ENCODE measurements at places on chromosomes 1 and 21.

- no peak for DNase-seq
Measured at GRCh38 chr1:77627978-77628570, 54.4 kb downstream of the ZZZ3 start.

GRCh38 chr1:24966121-24966723 is 36.1 kb upstream of the RUNX3 start:
- no peak for DNase-seq

GRCh38 chr1:39802496-39803260 is 14.0 kb upstream of the BMP8B start:
- DNase-seq = no peak

DNA sequence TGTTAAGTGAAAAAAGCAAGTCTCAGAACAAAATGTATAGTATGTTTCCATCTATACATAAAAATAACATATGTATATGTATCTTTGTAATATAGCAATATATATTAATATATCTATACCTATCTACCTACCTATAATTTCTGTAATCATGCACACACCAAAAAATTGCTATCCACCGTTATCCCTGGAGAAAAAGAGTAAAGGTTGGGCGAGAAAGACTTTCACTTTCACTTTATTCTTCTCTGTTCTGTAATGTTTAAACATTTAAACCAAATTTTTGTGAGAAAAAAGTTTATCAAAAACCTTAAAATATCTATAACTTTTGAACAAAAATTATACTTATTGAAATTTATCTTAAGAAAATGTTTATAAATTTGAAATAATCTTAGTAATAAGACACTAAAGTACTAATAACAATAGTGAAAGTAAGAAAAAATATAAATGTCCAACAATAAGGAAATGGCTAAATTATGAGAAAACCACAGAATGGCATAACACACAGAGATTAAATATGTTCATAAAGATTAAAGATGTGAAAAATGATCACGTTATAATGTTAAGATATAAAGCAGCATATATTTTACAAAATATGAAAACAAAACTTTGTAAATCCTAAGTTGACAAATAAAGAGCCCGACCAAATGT is 74.0 kb upstream of the LRRC53 start:
- DNase-seq = no peak

GRCh38 chr1:192801451-192801850 is 7.4 kb upstream of the RGS2 start:
- no peak for DNase-seq

- DNase-seq = peak; percentile 74
Measured at GRCh38 chr1:230127105-230128054, 60.3 kb downstream of the GALNT2 start.

DNA sequence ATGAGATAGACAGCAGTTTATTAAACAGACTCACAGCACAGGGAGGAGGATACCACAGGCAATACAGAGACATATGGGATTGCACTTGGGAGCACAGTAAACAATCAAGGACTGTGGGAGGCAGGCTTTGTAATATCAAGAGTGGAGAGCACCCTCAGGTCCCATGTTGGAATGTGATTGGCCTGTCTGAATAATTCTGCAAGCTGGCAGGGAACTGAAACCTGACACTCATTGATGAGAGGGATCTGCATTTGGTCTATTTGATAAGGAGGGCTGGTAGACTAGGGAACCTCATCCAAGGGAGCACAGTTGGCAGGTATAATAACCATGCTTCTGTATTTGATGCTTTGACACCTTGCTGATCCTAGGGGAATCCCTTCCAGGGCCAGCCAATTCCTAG is 69.9 kb upstream of the PRMT6 start:
- DNase-seq = no peak

DNA sequence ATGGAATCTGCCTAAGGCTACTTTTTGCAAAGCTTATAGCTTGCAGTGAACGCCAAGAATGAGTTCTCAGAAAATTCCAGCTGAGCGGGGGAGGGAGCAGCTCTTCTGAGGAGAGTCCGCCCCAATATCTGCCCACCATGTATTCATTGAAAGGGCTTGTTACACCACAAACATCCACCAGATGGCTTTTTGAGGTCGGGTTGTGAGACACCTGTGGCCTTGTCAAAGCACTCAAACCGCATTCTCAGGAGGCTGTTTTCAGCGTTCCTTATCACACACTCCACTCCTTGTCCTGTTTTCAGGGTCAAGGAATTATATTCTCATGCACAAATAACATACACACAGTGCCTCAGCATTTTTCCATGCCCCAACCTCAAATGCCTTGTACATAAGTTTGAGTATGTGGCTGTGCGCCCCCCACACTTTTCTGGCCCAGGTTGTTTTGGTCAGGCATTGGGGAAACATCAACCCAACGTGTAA is 3.9 kb upstream of the C4BPB start:
- peak; percentile 68 for DNase-seq

DNA sequence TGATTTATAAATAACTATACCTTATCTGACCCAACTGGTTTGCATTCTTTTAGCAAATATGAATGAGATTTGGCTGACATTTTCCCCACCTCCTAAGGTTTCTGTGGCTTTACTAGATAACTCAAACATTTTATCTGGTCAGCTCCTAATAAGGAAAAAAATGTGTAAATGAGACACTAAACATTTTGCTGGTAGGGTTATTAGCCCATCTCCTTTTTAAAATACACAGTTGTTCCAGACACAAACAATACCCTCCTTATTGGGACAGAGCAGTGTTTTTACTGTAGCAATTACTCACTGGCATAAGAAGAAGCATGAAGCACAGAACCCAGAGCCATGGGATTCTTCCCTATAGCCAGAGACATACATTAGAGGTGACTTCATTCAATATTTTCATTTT is 53.8 kb upstream of the NUF2 start:
- DNase-seq = no peak

- no peak for DNase-seq
Measured at GRCh38 chr1:16402742-16403141, 34.5 kb downstream of the SPATA21 start.

- DNase-seq = no peak
Measured at GRCh38 chr1:53165408-53165961, 23.0 kb upstream of the SLC1A7 start.

GRCh38 chr1:230123280-230124185 is 56.5 kb downstream of the GALNT2 start:
- DNase-seq = peak; percentile 32

DNA sequence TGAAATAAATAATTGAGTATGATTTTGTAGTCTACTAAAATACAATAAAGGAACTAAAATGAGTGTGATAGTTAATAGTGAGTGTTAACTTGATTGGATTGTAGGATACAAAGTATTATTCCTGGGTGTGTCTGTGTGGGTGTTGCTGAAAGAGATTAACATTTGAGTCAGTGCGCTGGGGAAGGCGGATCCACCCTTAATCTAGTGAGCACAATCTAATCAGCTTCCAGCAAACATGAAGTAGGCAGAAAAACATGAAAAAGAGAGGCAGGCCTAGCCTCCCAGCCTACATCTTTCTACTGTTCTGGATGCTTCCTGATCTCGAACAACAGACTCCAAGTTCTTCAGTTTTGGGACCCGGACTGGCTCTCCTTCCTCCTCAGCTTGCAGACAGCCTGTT is 1716.6 kb downstream of the MRPL39 start:
- no peak for DNase-seq

- DNase-seq = no peak
Measured at GRCh38 chr1:4724695-4725250, 70.4 kb downstream of the AJAP1 start.

DNA sequence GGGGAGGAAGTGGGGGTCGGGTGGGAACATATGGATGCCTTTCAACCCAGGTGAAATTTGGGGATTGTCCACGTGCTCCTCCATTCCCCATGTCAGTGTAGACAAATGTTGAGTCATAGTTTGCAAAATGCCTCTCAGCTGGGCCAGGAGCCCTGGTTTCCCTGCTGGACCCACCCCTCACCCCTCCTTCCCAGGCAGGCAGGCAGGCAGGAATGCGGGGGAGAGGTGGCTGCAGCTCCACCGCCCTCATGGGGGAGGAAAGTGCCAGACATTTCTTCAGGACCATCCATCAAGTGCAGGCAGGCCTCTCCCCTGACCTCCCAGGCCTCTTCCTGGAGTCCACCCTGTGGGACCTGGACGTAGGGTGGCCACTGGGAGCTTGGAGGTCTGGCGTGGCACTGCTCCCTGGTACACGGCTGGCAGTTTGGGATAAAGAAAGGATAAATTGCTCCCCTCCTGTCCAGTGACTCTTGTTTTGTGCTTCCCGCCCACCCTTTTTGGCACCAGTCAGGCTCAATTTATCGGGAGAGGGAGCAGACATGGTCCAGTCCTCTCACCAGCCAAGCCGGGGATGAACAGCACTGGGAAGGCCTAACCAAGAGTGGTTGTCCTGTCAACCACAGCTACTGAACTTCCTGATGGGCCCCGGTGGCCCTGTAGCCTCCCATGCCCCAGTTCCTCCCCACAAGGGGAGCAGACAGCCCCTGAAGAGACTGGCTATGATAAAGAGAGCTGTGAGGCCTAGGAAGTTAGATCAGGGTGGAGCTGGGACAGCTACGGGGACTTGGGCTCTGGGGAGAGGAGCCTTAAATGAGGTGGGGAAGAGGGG is 18.9 kb downstream of the NPR1 start:
- no peak for DNase-seq

DNA sequence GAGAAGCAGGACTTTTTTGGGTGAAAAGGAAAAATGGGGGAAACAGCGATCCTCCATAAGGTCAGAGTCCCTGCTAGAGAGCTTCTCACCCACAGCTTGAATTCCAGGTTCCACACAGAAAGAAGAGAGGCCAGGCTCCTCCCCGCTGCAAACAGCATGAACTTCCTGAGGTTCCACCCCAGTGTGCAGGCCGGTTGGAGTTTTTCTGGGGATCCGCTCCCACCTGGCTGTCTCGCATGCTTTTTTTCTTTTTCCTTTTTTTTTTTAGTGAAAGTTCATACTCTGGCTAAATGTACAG is 595.1 kb upstream of the ZP4 start:
- DNase-seq = no peak

- DNase-seq = peak; percentile 4
Measured at GRCh38 chr1:208654241-208654640, 410.1 kb upstream of the PLXNA2 start.

DNA sequence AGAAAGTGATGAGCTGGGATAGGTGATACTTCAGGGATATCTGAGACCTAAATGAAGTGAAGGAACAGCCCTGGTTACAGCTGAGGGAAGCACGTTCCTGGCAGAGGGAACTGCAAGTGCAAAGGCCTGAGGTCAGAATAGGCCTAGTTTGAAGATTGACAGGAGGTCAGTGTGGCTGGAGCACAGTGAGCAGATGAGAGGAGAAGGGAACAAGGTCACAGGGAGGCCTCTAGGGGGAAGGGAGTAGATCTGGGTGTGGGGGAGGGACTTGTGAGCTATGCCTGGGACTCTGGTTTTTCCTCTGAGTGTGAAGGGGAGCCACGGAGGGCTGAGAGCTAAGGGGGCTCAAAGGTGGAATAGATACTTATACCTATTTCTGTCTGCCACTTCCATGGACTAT is 736.4 kb downstream of the MATN1 start:
- no peak for DNase-seq

DNA sequence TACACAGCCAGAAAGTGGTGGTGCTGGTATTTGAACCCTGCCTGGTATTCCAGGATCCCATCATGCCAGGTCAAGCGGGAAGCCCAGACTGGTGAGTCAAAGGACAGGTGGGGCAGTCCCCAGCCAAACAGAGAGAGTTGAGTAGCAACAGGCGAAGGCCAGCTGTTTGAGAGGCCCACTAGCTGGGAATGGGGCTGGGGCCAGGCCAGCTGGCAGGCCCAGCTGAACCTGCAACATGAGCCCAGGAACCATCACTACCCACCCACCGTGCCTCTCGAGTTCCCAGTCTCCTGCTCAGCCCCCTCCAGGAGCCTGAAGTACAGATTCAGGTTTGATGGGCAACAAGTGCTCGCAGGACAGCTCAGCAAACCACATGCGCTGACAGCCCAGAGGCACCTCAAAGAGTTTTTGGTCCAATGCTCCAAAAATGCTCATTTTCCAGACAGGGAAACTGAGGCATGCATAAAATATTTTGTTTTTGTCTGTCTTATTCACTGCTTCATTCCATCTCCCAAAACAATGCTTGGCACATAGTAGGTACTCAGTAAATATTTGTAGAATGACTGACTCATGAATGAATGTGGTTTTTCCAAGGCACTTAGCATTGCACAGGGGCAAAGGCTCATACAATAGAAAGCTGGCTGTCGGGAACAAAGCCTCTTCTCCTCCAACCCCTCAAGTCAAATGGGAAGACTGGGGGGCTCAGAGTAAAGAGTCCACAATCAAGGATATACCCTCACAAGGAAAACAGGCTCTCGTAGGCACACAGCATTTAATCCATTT is 42.5 kb upstream of the CLIC4 start:
- DNase-seq = no peak

DNA sequence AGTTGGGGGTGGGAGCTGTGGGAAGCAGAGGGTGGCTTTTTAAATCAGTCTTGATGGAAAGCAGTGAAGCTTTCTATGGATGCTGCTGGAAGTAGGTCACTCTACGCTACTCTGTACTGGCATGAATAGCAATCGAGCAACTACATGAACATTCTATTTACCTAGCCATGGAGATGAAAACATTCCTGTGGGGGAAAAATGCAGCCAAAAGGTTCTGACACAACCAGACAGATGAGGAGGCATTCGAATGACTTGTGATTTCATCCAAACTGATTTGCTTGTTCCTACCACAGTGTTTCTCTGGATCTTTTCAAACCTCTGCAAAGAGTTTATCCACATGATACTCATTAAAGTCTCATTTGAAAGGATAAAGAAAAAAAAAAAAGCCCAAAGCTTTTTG is 95.0 kb downstream of the ASTN1 start:
- DNase-seq = no peak

DNA sequence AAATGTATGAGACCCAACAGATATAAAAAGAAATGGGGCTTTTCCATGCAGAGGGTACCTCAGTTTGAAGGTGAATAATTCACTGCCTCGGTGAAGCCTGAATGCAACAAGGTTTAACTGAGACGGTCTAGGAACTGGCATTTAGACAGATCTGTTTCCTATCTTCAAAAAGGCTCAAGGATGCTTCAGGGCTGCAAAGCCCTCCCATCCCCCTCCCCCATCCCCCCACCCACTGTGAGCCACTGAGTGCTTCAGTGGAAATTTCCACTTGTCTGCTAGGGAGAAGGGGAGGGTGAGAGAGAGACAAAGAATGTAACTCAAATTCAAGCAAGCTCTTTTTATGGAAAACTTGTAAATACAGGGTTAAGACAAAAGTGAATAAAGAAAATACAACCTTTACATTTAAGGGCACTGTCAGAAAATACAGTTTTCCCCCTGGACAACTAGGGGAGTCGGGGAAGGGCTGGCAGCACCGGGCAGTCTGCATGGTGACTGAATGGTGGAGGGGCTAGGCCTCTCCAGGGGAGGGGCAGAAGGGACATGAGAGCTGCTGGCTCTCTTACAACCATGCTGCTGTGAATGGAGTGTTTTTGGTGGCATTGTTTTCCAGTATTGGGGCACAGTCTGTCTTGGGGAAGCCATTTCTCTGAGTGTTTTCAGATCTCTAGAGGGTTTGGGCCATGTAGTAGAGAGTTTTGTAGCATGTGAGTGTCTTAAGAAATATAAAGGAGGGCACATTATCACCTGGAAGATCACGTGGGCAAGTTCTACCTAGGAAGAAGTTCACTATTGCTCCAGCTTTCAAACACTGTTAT is 56.7 kb downstream of the MRPS6 start:
- DNase-seq = no peak

All from hematopoietic multipotent progenitor cell (in vitro differentiated cells).